Activated CD8-positive, alpha-beta memory T cell treated with anti-CD3 and anti-CD28 coated beads, Interleukin-2, amount 10 ng/mL, durations not matched to agents 7 days and 5 days (primary cell): ENCODE measurements at places on chromosomes 4 and X.

DNA sequence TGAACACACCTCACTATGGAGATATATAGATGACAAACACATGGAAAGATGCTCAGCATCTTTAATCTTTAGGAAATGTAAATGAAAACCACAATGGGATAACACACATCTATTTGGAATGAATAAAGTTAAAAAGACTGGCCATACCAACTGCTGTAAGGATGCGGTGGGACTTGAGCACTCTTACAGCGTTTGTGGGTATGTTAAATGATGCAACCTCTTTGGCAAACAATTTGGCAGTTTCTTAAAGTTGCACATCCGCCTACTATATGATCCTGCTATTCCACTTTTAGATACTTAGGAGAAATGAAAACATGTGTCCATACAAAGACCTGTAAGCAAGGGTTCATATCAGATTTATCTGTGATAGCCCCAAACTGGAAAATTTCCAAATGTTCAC is 50.7 kb downstream of the MRPL1 start:
- DNase-seq = no peak

GRCh38 chrX:13938051-13938828 is 91.5 kb downstream of the GEMIN8 start:
- no peak for DNase-seq

GRCh38 chr4:93529692-93530372 is 298.7 kb upstream of the ATOH1 start:
- no peak for DNase-seq

GRCh38 chr4:105208561-105208960 is 61.9 kb downstream of the TET2 start:
- no peak for DNase-seq
